ENCODE measurements at places on chromosomes 3 and 15. TPM values are rescaled to one million over a fixed set of nuclear protein-coding genes. Genes with fewer than 3 reads are reported as not detected.

DNA sequence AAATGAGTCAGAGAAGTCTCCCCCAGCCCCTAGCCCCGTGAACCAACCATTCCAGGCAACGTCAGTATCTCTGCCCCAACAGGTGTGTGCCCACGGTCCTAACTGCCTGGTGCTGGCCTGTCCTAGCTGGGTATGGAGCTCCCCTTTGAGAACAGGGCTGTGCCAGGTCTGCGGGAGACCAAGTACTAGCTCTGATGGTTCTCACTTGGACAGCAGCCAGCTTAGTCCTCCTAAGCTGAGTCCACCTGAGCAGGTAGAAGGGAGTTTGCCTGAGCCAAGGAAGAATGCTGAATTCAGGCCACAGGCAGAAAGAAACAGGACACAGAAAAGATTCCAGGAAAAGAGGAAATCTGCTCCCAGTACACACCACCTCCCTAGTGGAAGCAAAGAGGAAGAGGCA, 33.1 kb upstream of the PARL start:
- no peak for DNase-seq
- H3K27me3 ChIP-seq = no peaks in the 10 kb centered on the region
- no peak overlapping the region for H3K4me3 ChIP-seq

GRCh38 chr3:60169755-60170154, 1081.5 kb downstream of the FHIT start:
- H3K4me3 ChIP-seq = no peak overlapping the region
- H3K27ac ChIP-seq = no peak overlapping the region
- H3K36me3 ChIP-seq = no peaks in the 10 kb centered on the region
- no peaks in the 10 kb centered on the region for H3K4me1 ChIP-seq
- no peak for DNase-seq
- H3K27me3 ChIP-seq = no peaks in the 10 kb centered on the region

CASR gene
- total RNA-seq = not detected

DNA sequence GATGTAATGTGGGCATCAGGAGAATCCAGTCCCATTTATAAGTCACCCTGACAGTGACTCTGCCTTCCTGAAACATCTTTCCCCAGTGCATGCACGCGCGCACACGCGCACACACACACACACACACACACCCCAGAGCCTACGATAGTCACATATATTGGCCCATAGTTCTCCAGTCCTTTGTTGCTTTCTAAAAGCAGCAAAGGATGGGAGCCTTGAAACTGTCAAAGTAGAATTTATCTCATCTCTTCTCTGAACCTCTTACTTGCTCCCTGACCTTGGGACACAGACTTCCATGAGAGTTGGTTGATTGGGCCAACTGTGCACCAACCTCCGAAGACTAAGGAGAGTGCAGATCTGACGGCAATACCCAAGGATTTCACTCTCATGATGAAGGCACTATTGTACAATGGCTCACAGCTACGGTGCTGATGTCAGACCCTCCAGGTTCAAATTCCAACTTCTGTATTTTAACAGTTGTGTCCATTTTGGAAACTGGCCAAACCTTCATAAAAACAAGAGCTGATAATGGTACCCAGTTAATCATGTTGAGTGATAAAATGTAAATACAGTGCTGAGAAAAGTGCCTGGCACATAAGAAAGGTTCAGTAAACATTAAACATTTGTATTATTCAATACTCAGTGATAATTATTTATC, 8.3 kb downstream of the CPA3 start:
- H3K27ac ChIP-seq = no peak overlapping the region
- H3K27me3 ChIP-seq = no peaks in the 10 kb centered on the region
- H3K4me1 ChIP-seq = no peaks in the 10 kb centered on the region
- H3K4me3 ChIP-seq = no peak overlapping the region
- no peaks in the 10 kb centered on the region for H3K36me3 ChIP-seq

TCF12 gene
- 138 TPM for total RNA-seq

SAXO2 gene
- total RNA-seq = not detected

GRCh38 chr3:127110982-127111693, 81.8 kb upstream of the PRR23E start:
- H3K27me3 ChIP-seq = no peaks in the 10 kb centered on the region
- H3K27ac ChIP-seq = no peak overlapping the region
- no peak for DNase-seq
- H3K4me1 ChIP-seq = no peaks in the 10 kb centered on the region

GRCh38 chr3:60160822-60161748, 1090.2 kb downstream of the FHIT start:
- no peaks in the 10 kb centered on the region for H3K4me1 ChIP-seq
- no peak for DNase-seq
- no peaks in the 10 kb centered on the region for H3K27me3 ChIP-seq

- H3K36me3 ChIP-seq = no peaks in the 10 kb centered on the region
- H3K4me1 ChIP-seq = no peaks in the 10 kb centered on the region
- no peak overlapping the region for H3K4me3 ChIP-seq
- no peaks in the 10 kb centered on the region for H3K27me3 ChIP-seq
- H3K27ac ChIP-seq = no peak overlapping the region
Observed at GRCh38 chr3:9021271-9022009, 58.2 kb upstream of the RAD18 start.

SLC6A20 gene
- total RNA-seq = 2.9 TPM

DNA sequence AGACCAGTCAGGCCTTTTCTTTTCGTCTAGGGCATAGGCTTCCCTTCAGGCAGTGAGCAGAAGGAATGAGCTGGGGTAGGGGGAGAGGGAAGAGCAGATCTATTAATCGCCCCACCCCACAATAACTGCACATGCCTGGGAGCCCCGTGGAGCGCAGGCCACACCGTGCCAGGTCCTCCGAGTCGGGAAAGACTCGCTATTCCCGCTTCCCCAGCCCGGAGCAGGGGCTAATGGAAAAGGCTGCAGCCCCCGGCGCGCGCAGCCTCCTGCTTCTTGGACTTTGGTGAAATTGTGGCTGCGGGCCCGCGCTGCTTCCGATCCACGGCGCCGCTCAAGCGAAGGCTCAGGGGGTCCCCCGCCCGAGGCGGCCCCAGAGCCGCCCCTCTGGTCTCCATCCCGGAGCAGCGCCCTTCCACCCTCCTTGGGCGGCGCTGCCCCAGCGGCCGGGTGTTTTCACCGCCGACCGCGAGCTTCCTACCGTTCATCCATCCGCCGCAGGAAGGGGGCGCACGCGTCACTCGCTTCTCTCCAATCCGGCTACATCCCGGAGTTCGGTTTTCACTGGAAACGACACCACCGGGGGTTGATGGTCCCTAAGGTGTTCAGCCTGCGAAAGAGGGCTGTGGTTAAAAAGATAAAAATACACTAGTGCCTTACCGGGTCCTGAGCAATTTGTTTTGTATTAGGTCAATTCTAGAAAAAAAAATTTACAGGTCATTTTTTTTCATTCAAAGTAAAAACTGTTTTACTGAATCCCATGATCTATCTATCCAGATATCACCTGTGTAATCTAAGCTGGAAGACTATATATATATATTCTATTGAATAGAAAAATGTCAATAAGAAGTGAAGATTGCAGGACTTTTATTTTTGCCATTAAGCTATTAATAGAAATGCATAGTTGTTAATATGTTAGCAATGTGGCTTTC, 4.4 kb upstream of the SYNM start:
- no peaks in the 10 kb centered on the region for H3K36me3 ChIP-seq
- peaks cover 5% of the 10 kb centered on the region for H3K4me1 ChIP-seq
- H3K27me3 ChIP-seq = no peaks in the 10 kb centered on the region
- peak overlapping the region; percentile 49 for H3K4me3 ChIP-seq
- DNase-seq = peak; percentile 67

TMEM108 gene
- 3.2 TPM for total RNA-seq

DNA sequence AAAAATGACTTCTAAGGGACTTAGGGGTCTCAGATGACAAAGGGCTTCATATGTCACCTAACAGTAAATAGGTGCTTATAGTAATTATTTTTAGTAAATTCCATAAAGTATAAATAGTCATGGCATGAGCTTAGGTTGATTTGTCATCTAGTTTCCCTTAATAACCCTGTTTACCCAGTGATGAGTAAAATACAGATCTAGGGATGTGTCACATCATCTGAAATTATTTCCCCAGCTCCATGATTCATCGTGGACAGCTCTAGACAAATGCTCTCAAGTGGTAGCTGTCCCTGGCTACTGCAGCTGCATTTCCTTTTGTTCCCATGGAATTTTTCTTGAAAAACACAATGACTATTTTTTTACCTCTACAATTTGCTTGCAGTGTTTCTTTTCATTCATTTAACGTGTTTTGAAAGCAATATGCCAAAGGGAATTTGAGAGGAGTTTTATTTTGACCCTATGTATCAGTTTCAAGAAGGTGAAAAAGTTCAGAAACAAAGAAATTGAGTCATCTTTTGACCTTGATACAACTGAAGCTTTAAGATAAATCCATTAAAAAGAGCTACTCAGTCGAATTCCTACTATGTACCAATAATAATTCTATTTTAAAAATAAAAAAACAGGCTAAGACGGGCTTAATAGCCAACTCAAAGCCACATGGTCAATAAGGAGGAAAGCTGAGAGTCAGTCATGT, 241.6 kb downstream of the KCNMB2 start:
- H3K27me3 ChIP-seq = no peaks in the 10 kb centered on the region
- no peak for DNase-seq
- H3K4me1 ChIP-seq = no peaks in the 10 kb centered on the region
- H3K4me3 ChIP-seq = no peak overlapping the region
- H3K27ac ChIP-seq = no peak overlapping the region

GRCh38 chr3:100277255-100277800, 16.5 kb downstream of the TBC1D23 start:
- no peaks in the 10 kb centered on the region for H3K27me3 ChIP-seq
- peaks cover 12% of the 10 kb centered on the region for H3K4me1 ChIP-seq
- no peak for DNase-seq

- H3K4me3 ChIP-seq = no peak overlapping the region
- H3K36me3 ChIP-seq = no peaks in the 10 kb centered on the region
- peaks cover 20% of the 10 kb centered on the region for H3K4me1 ChIP-seq
- no peak for DNase-seq
- H3K27me3 ChIP-seq = no peaks in the 10 kb centered on the region
Observed at GRCh38 chr3:12512534-12513118, 28.3 kb downstream of the TSEN2 start.

GRCh38 chr3:196175116-196175625, 36.0 kb downstream of the ZDHHC19 start:
- no peak overlapping the region for H3K4me3 ChIP-seq
- H3K4me1 ChIP-seq = no peaks in the 10 kb centered on the region
- H3K27me3 ChIP-seq = no peaks in the 10 kb centered on the region

GRCh38 chr3:37509069-37509468, 334.7 kb upstream of the LRRFIP2 start:
- H3K27me3 ChIP-seq = no peaks in the 10 kb centered on the region
- H3K4me3 ChIP-seq = no peak overlapping the region
- no peak overlapping the region for H3K27ac ChIP-seq
- H3K36me3 ChIP-seq = no peaks in the 10 kb centered on the region

DNA sequence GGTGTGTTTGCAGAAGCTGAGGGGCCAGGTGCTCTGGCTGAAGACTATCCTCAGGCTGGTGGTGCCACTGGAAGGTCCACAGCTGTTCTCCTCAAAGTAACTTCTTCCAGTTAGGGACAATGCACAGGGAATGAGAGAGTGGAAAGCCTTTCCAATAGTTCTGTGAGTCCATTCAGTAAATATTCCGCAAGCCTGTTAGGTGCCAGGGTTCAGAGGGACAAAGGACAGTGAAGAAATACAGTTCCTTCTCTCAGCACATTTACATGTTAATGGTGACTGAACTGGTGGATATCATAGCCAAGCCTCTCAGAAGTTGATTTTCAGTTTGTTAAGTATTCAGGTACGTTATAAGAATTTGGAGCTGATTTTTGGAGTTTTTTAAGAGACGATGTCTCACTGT, 122.5 kb downstream of the C3orf70 start:
- H3K4me3 ChIP-seq = no peak overlapping the region
- H3K27ac ChIP-seq = no peak overlapping the region
- DNase-seq = no peak
- H3K4me1 ChIP-seq = no peaks in the 10 kb centered on the region
- no peaks in the 10 kb centered on the region for H3K27me3 ChIP-seq
- peaks cover 9% of the 10 kb centered on the region for H3K36me3 ChIP-seq

- no peak for DNase-seq
- H3K36me3 ChIP-seq = no peaks in the 10 kb centered on the region
- no peak overlapping the region for H3K4me3 ChIP-seq
- H3K4me1 ChIP-seq = no peaks in the 10 kb centered on the region
- H3K27ac ChIP-seq = no peak overlapping the region
Observed at GRCh38 chr3:128458746-128459460, 7.8 kb downstream of the DNAJB8 start.

- peaks cover 27% of the 10 kb centered on the region for H3K4me1 ChIP-seq
- DNase-seq = no peak
- H3K27me3 ChIP-seq = no peaks in the 10 kb centered on the region
- no peaks in the 10 kb centered on the region for H3K36me3 ChIP-seq
Observed at GRCh38 chr15:68114356-68114755, 60.2 kb downstream of the PIAS1 start.

- H3K36me3 ChIP-seq = no peaks in the 10 kb centered on the region
- no peaks in the 10 kb centered on the region for H3K4me1 ChIP-seq
- no peak overlapping the region for H3K4me3 ChIP-seq
- DNase-seq = no peak
- no peak overlapping the region for H3K27ac ChIP-seq
- H3K27me3 ChIP-seq = no peaks in the 10 kb centered on the region
Observed at GRCh38 chr3:58664611-58665010, 2.0 kb downstream of the FAM3D start.

- H3K27ac ChIP-seq = no peak overlapping the region
- H3K36me3 ChIP-seq = no peaks in the 10 kb centered on the region
- no peaks in the 10 kb centered on the region for H3K27me3 ChIP-seq
- H3K4me3 ChIP-seq = no peak overlapping the region
- H3K4me1 ChIP-seq = no peaks in the 10 kb centered on the region
- DNase-seq = no peak
Observed at GRCh38 chr3:140540262-140540661, 137.6 kb upstream of the TRIM42 start.

- no peaks in the 10 kb centered on the region for H3K27me3 ChIP-seq
- no peak overlapping the region for H3K27ac ChIP-seq
- DNase-seq = no peak
- no peaks in the 10 kb centered on the region for H3K36me3 ChIP-seq
- H3K4me1 ChIP-seq = no peaks in the 10 kb centered on the region
- H3K4me3 ChIP-seq = no peak overlapping the region
Observed at GRCh38 chr3:32186876-32187275, 51.6 kb upstream of the CMTM8 start.

Data from vagina (tissue), 2 donors.